ENCODE measurements at places on chromosomes 6 and 20.
A peak's percentile ranks its signal among the peaks of the same experiment; 100 is the strongest.

DNA sequence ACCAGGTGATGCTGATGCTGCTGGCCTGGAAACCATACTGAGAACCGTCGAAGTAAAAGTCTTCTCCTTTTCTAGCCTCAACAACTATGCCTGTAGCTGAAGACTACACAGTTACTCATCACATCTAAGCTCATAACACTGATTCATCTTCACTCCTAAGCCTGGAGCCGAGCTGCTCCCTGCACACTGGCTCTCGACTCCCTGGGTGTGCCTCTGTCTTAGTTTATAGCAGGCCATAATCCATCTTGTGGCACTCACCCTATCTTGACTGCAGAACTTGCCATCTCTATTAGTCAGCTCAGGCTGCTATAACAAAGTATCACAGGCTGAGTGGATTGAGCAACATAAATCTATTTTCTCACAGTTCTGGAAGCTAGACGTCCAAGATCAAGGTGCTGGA is 191.0 kb downstream of the UNC5CL start:
- no peak for DNase-seq

DNA sequence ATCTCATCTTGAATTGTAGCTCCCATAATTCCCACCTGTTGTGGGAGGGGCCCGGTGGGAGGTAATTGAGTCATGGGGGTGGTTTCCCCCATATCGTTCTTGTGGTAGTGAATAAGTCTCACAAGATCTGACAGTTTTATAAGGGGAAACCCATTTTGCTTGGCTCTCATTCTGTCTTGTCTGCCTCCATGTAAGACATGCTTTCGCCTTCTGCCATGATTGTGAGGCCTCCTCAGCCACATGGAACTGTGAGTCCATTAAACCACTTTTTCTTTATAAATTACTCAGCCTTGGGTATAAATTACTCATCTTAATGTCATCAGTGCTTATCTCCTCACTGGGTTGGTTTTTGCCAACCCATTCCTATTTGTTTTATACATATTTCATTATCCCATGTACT is 142.0 kb upstream of the GMDS start:
- no peak for DNase-seq

- no peak for DNase-seq
Observed at GRCh38 chr6:154350293-154350692, 6.3 kb downstream of the IPCEF1 start.

GRCh38 chr6:156311291-156311690 is 465.9 kb upstream of the ARID1B start:
- no peak for DNase-seq

GRCh38 chr20:15395457-15395856 is 1058.0 kb upstream of the FLRT3 start:
- no peak for DNase-seq

DNA sequence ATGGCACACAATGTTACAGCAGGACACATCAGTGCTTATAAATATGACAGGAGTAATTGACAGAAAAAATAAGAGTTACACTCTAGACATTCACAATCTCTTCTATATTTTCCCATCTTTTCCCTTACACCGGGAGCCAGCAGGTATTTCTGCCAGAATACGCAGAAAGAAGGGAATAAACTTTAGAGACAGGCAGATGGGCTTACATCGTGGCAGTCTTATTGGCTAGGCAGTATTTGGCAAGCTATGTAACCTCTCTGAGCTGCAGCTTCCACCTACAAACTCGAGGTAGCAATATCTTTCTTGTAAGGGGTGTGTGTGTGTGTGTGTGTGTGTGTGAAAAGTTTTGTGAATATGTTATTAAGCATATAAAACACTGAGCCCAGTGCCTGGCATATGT is 33.0 kb upstream of the TSHZ2 start:
- DNase-seq: no peak

GRCh38 chr6:37531026-37531425 is 31.3 kb upstream of the CCDC167 start:
- DNase-seq: no peak

GRCh38 chr6:157966589-157966977 is 15.1 kb upstream of the SYNJ2 start:
- no peak for DNase-seq

DNA sequence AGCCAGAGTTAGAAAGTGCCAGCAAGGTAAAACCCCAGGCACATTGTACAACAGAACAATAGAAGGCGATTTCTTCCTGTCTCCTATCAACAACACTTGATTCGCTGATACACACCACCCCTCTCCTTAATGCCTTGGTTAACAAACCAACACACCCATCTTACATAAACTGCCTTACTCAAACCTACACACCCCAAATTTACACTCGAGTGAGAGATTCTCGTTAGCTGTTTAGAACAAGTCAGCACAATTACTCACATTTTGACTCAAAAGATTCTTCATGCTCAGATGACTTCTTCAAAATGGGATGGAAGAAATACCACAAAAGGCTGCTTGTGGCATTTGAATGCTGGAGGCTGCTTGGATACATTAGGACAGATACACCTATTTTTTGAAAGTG is 80.0 kb upstream of the FOXQ1 start:
- DNase-seq: no peak

GRCh38 chr20:10618611-10619245 is 55.1 kb downstream of the JAG1 start:
- DNase-seq: no peak

GRCh38 chr6:42547407-42548329 is 16.2 kb upstream of the UBR2 start:
- DNase-seq: peak; percentile 59

DNA sequence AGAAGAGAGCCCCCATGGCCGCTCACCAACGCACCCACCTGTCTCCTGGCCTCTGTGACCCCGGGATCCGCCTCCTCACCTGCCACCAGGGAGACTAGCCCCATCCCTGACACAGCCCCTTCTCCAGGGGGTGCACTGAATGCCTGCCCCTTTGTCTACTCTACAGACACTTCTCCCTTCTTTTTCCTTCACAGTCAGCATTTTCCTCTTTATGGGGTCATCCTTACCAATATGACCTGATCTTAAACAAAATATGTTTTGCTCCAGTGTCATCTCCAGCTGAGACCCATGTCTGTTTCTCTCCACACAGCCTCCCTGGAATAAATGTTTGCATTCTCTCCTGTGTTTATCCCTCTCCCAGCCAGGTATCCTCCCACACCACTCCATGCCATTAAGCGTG is 14.6 kb upstream of the CCR6 start:
- DNase-seq: no peak

DNA sequence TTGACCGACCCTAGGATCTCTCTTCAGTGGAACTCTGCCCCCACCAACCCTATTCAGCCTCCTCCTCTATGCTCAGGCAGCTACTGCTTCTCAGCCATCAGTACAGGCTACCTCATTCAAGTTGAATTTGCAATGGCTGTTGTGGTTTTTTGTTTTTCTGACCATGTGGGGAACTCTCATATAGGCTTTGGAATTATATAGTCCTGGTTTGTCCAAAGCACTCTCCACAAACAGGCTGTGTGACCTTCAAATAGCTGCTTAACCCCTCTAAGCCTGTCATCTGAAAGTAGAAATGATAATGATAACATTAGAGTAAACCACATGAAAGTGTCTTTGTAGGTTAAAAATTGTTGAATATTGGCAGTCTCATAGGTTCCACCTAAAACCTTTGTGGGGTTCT is 80.3 kb downstream of the UNC5CL start:
- no peak for DNase-seq

- no peak for DNase-seq
Observed at GRCh38 chr6:25312703-25313102, 33.5 kb downstream of the CARMIL1 start.

GRCh38 chr6:114194362-114195026 is 148.3 kb downstream of the HS3ST5 start:
- DNase-seq: no peak

DNA sequence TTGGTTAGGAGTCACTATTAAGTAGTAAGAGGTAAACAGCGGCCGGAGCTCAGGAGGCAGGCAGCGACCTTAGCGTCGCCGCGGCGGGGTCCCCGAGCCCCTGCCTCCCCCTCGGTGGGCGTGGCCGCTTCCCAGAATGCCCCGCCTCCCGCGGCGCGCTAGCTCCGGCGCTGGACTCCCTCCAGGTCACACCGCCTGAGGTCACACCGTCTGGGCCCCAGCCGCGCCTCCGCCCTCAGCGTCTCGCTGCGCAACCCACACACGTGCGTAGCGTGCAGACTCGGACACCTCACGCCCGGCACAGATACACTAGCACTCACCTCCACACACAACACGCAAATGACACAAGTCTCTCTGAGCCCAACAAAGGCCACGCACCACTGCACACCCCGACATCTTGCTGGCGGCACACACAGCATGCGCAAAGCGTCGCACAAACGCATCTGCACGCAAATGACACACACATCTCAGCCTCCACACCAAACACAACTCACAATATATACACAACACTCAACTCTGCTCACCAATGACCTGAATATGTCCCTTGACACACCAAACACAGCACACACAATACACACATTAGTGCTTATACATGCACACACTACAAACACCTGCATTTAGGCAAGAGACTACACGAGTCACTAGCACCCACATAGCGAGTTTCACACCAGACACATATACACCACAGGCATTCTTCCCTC is 17.6 kb upstream of the CDKN1A start:
- no peak for DNase-seq

GRCh38 chr20:18005990-18006364 is 37.2 kb downstream of the MGME1 start:
- no peak for DNase-seq

DNA sequence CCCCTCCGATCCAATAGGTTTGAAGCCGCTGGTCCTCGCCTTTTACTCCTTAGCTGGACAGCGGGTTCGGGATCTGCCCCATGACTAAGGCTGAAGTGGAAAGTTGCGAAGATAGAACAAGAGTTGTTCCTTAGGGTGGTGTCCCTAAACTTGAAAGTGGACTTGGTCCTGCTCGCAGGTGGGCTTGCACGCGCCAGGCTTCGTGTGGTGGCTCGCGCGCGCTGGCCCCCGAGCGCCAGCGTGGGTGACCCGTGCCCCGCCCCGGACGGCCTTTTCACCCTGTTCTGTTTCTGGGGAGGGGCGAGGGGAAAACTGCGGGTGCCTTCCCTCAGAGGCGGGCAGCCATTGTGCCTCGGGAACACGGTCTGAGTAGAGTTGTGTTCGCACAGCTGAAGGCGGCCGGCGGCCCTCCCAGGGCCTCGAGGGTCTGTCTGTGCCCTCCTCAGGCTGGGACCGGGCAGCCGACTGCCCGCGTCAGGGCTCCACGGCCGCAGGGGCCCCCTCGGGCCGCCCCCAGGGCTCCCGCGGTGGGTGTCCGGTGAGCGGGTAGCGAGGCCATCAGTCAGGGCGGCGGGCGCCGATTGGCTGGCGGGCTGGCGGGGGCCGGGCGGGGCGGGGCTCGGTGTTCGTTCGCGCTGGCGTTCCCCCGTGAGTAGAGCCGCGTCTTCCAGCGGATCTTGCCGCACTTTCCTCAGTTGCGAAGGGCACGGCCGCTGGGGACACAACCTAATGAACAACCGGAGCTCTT is 33.0 kb downstream of the RREB1 start:
- DNase-seq: peak; percentile 55

Data from GF-D8 (cell line).